ENCODE measurements at places on chromosomes 1 and 21. TPM values are rescaled to one million over a fixed set of nuclear protein-coding genes. Genes with fewer than 3 reads are reported as not detected.

DNA sequence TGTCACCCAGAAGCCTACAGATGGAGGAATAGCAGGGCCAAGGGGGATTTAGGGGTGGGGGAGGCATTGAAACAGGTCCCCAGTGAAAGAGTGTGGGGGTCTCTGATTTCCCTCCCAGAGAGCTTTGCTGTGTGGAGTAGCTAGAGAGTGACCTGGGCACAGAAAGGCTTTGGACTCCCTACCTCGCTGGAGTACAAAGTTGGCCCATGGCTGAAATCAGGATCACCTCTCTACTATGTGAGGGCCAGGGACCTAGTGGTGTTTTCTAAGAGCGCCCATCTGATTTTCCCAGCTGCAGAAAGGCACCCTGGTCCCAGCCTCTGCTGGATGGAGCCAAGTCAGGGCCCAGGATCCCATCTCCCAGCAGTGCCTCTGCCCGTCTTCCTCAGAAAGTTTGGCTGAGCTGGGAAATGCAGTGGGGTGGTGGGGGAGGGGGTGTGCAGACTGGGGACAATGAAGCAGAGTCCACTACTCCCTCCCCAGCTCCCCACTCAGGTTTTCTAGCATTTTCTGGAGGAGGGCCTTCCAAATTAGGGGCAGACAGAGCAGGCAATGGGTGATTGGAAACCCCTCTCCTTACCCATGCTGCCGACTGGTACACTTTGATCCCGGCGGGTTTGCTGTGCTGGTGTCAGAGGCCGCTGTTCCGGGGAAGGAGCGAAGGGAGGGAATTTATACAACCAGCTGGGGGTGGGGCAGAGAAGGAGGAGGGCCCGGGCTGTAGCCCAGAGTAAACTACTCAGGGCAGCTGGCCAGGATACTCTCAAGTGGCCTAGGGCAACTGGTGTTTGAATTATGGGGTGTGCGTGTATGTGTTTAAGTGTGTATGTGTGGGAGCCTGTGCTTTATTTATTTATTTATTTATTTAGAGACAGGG lies at the start of gene SELENBP1:
Gene SELENBP1, minus strand, starts transcription at position 648 of the 877 bp plus-strand sequence. Its CDS starts 64 bp downstream, at position 584.
- no peaks in the 10 kb centered on the region for H3K36me3 ChIP-seq
- H3K27me3 ChIP-seq, result no peaks in the 10 kb centered on the region
- H3K4me3 ChIP-seq, result no peak within 1 kb of the TSS
- DNase-seq, result no peak
- H3K4me1 ChIP-seq, result no peaks in the 10 kb centered on the region

DNA sequence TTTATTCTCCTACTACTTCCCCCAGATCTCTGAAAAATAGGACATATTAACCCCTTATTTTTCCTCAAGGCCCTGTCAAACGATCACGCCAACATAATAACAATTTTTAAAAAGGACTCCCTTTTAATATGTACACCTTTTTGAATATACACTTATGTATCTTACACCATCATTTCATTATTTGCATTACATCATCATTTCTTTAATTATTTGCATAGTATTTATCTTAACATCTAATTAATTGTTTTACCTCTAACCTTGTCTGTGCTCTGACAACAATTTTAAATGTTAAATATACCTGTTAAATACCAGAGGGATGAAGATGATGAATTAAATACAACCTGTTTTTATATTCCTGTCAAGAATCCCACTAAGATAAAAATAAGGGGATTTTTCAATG lies 432.2 kb downstream of the PTPRC start:
- H3K4me1 ChIP-seq, result peaks cover 8% of the 10 kb centered on the region
- H3K27ac ChIP-seq, result no peak overlapping the region
- DNase-seq, result no peak
- no peaks in the 10 kb centered on the region for H3K27me3 ChIP-seq
- H3K4me3 ChIP-seq, result no peak overlapping the region
- no peaks in the 10 kb centered on the region for H3K36me3 ChIP-seq

DNA sequence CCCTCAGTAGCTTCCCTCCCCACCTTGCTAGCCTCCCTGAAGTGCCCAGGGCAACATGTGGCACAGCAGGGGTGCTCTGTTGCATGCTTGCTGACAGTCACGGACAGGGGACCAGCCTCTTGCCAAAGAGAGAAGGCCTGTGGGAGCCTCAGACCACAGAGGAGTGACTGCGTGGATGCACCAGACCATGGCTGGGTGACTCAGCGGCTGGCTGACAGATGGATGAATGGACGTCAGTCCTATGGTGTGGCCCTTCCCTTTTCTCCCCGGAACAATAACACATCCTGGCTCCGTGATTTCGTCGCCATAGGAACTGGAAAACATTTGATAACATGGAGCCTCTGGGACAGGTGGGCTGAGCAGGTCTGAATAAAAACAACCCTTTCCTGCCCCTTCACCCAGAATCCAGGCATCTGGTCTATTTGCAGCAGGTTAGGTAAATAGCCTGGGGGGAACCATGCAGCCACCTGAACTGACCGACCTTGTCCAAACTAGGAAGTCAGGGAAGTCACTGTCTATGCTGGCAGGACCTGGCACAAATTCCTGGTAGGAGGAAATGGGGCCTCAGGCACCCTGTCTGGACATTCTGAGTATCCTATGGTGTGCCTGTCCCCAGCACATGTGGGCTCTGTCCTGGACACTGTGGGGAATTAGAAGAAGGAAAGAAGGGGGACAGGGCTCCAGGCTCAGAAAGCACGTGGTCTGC lies 53.3 kb downstream of the NENF start:
- H3K4me1 ChIP-seq, result peaks cover 3% of the 10 kb centered on the region
- no peak overlapping the region for H3K4me3 ChIP-seq
- no peak for DNase-seq
- no peaks in the 10 kb centered on the region for H3K27me3 ChIP-seq
- no peak overlapping the region for H3K27ac ChIP-seq
- H3K36me3 ChIP-seq, result no peaks in the 10 kb centered on the region

- no peaks in the 10 kb centered on the region for H3K27me3 ChIP-seq
- peak overlapping the region; percentile 88 for H3K27ac ChIP-seq
- peaks cover 79% of the 10 kb centered on the region for H3K36me3 ChIP-seq
- peak overlapping the region; percentile 68 for H3K4me3 ChIP-seq
- DNase-seq, result peak; percentile 86
Measured at GRCh38 chr1:156160743-156161171, 7.4 kb downstream of the SEMA4A start.

DNA sequence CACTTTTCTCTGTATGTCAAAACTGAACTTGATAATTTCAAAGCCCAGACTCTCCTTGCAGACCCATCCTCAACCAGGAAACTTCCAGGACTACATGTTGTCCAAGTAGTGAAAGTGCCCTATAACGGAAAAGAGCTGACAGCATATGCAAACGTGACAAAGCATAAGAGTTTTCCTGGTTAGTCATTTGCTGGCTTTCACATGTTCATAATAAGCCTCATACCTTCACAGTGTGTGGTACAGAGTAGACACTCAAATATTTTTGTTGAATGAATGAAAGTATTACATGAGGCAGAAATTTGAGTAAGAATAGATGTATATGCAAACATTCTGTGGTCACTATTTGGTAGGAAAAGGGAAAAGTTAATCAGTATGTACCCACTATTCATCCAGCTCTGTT lies 473.3 kb downstream of the MRPL39 start:
- H3K4me1 ChIP-seq, result no peaks in the 10 kb centered on the region
- no peak for DNase-seq

GRCh38 chr1:61888808-61889207 lies 146.5 kb downstream of the PATJ start:
- H3K27me3 ChIP-seq, result no peaks in the 10 kb centered on the region
- H3K4me1 ChIP-seq, result no peaks in the 10 kb centered on the region
- peaks cover 32% of the 10 kb centered on the region for H3K36me3 ChIP-seq
- no peak overlapping the region for H3K4me3 ChIP-seq
- no peak for DNase-seq
- no peak overlapping the region for H3K27ac ChIP-seq

DNA sequence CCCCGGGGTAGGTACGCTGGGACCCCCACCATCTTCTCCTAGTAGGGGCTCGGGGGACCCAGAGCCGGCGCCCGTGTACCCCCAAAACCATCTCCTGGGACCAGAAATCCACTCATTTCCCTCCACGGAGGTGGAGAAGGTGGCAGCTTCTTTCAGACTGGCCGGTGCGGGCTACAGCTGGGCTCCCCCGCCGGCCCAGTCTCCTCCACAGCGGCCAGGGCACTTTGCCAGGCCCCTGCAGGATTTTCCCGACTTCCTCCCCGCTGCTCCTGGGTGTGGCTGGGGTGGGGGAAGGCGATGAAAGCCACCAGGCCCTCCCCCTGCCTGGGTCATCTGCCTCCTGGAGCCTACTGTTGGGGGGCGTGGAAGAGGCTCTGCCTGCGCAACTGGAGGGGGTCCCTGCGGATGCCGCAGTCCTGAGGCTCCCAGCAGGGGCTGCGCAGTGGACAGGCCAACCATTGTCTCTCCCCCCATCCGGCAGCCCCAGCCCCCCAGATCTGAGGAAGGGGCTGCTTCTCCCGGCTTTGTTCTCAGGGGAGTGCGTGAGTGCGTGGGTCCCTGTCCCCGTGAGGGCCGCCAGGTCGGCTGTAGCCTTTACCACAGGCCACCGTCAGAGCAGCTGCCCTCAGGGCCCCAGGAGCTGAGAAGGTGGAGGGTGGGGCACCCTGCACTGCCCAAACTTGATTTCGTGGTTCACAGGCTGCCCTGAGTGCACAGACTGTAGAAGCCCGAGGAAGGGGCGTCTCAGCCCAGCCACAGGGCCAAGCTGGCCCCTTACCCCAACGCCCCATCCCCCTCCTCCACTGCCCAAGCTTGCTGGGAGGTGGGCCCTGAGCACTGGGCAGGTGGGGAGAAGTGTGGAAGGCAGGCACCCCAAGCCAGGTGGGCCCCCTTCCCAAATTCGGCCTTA lies 1.3 kb downstream of the AGRN start:
- DNase-seq, result no peak
- H3K27ac ChIP-seq, result no peak overlapping the region
- H3K27me3 ChIP-seq, result peaks cover 9% of the 10 kb centered on the region

DNA sequence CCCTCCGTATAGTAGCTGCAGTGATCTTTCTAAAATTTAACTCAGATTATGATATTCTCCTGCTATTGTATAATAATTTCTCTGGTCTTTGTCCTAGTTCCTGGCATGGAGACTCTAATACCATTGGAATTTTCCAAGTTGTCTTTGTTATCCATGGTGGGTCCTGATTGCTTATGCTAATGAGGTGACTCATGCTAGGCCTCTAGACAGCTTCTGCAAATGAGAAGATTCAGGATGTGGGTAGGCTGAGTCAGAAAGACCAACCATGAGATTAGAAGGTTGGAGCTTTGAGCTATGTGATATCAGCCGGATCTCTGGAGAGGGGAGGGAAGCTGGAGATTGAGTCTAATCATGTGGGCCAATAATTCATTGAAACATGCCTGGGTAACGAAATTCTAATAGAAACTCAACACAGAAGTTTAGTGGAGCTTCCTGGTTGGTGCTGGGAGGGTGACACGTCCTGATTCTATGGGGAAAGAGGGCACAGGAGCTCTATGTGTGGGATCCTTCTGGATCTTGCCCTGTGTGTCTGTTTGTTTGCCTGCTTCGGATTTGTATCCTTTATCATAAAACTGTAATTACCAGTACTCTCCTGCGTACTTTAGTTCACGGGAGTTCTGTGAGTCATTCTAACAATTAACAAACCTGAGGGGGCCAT lies 73.2 kb upstream of the CNIH3 start:
- peak; percentile 50 for DNase-seq
- H3K4me3 ChIP-seq, result no peak overlapping the region
- H3K27me3 ChIP-seq, result peaks cover 6% of the 10 kb centered on the region

GRCh38 chr21:37257511-37257966 lies 9.6 kb downstream of the VPS26C start:
- no peak for DNase-seq
- H3K36me3 ChIP-seq, result peaks cover 19% of the 10 kb centered on the region
- H3K27me3 ChIP-seq, result no peaks in the 10 kb centered on the region
- H3K27ac ChIP-seq, result peak overlapping the region; percentile 93

The PAX7 gene
- total RNA-seq, result not detected

The ICOSLG gene
- total RNA-seq, result 2.8 TPM

The CLCA1 gene
- not detected for total RNA-seq

The KISS1 gene
- total RNA-seq, result not detected
